Endodermal cell (in vitro differentiated cells): ENCODE measurements at places on chromosomes 12 and 14. TPM values are rescaled to one million over a fixed set of nuclear protein-coding genes. Genes with fewer than 3 reads are reported as not detected.

- H3K4me3 ChIP-seq: no peak overlapping the region
- H3K27ac ChIP-seq: no peak overlapping the region
- H3K27me3 ChIP-seq: no peaks in the 10 kb centered on the region
- H3K36me3 ChIP-seq: peaks cover 28% of the 10 kb centered on the region
Measured at GRCh38 chr12:131912518-131913274, 16.4 kb upstream of the PUS1 start.

- no peaks in the 10 kb centered on the region for H3K36me3 ChIP-seq
- DNase-seq: no peak
- H3K27me3 ChIP-seq: no peaks in the 10 kb centered on the region
- no peak overlapping the region for H3K27ac ChIP-seq
Measured at GRCh38 chr14:54715239-54715638, 148.3 kb downstream of the SAMD4A start.

TAS2R8 gene
- total RNA-seq: not detected in 3 replicates

GRCh38 chr14:60212503-60213371 is 36.3 kb upstream of the PPM1A start:
- H3K4me1 ChIP-seq: no peaks in the 10 kb centered on the region
- H3K36me3 ChIP-seq: no peaks in the 10 kb centered on the region
- DNase-seq: no peak
- H3K4me3 ChIP-seq: no peak overlapping the region

MGST1 gene
- total RNA-seq: 203 to 223 TPM (median 218 TPM) in 3 replicates

GRCh38 chr12:101305226-101305779 is 25.4 kb downstream of the UTP20 start:
- no peak overlapping the region for H3K4me3 ChIP-seq
- no peaks in the 10 kb centered on the region for H3K4me1 ChIP-seq
- H3K27me3 ChIP-seq: no peaks in the 10 kb centered on the region
- H3K36me3 ChIP-seq: peaks cover 80% of the 10 kb centered on the region
- DNase-seq: no peak

NPFF gene
- total RNA-seq: not detected in 2 replicates

SLC17A8 gene
- 0.16 and 0.40 TPM in 2 replicates for total RNA-seq

KRT81 gene
- total RNA-seq: not detected in 2 replicates

NOS1 gene
- total RNA-seq: 0.68 and 0.88 TPM in 2 replicates

GRCh38 chr12:104930388-104931326 is 27.4 kb downstream of the SLC41A2 start:
- H3K36me3 ChIP-seq: no peaks in the 10 kb centered on the region
- no peaks in the 10 kb centered on the region for H3K4me1 ChIP-seq
- DNase-seq: no peak

B3GNT4 gene
- 0.74 to 11.5 TPM (median 1.8 TPM) in 3 replicates for total RNA-seq
